NCI-H524 treated with DMSO at 0.1 percent for 48 hours (cell line): ENCODE measurements at places on chromosomes 3 and 15.

- DNase-seq: no peak
Measured at GRCh38 chr15:98903377-98904018, 104.1 kb downstream of the PGPEP1L start.

GRCh38 chr15:39502611-39503195, 78.2 kb upstream of the THBS1 start:
- DNase-seq: no peak

- DNase-seq: no peak
Measured at GRCh38 chr15:57915827-57916531, 149.5 kb downstream of the ALDH1A2 start.

- DNase-seq: no peak
Measured at GRCh38 chr3:148269816-148270215, 427.9 kb upstream of the AGTR1 start.
